Stimulated activated CD4-positive, alpha-beta T cell treated with anti-CD3 and anti-CD28 coated beads, Interleukin-4, amount 100 ng/mL, for 4 hours (primary cell): ENCODE measurements at places on chromosomes 1 and 21.

GRCh38 chr1:48869116-48869893 lies 92.6 kb upstream of the BEND5 start:
- DNase-seq: no peak

- no peak for DNase-seq
Measured at GRCh38 chr1:44292651-44293050, 62.4 kb downstream of the ERI3 start.

GRCh38 chr1:8164670-8165069 lies 138.6 kb upstream of the ERRFI1 start:
- no peak for DNase-seq

DNA sequence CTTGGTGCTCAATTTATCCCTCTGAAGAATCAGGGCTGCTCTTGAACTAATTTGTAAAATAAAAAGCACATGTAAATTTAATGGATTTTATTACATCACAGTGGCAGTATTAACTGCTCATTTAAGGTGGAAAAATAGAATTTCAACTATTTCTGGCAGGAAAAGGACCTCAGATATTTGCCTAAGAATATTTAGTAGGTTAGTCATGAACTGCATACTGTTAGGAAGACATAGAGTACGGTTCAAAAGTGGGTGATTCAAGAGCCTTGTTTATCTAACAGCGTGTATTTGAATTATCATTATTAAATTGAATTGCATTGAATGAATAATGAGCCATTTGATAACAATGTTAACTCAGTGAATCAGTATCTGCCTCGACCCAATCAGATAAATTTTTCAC lies 248.8 kb upstream of the PBX1 start:
- no peak for DNase-seq

- DNase-seq: no peak
Measured at GRCh38 chr1:110348050-110348449, 8.9 kb downstream of the RBM15 start.

GRCh38 chr1:169692756-169693460 lies 18.5 kb downstream of the SELL start:
- DNase-seq: no peak
